ENCODE measurements at places on chromosomes 4 and X.

DNA sequence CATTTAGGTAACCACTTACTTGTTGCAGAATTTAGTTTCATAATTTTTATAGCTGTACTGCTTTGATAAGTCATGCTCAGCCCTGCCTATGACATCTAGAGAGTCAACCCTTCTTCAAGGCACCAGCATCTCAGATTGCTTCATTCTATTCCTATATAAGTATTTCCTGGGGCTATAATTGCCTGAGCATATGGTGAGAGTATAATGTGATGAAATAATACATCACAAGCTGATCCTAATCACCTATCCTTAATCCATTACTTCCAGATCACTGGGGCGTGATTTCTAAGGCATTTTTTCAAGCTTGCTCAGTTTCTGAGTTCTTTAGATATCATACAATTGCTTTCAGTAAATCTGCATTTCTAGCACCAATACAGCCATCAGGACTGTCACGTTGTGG is 200.0 kb upstream of the NPY2R start:
- no peak for DNase-seq

GRCh38 chr4:1247864-1248244 is 1.1 kb downstream of the CTBP1 start:
- DNase-seq = no peak

DNA sequence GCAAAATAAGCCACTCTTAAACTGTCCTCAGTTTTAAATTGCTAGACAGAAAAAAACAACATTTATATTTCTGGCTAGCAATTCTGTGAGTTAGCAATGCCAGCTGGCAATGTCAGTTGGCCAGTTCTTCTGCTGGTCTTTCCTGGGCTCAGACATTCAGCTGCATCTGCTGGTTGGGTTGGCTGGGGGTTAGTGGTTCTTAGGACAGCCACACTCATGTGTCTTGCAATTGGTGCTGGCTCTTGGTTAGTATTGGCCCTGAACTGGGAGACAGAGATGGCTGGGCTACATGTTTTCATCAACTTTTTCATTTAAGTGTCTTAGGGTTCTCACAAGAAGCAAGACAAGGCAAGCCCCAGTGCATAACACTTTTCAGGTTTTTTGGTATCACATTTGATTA is 48.0 kb upstream of the PDLIM5 start:
- DNase-seq = no peak

DNA sequence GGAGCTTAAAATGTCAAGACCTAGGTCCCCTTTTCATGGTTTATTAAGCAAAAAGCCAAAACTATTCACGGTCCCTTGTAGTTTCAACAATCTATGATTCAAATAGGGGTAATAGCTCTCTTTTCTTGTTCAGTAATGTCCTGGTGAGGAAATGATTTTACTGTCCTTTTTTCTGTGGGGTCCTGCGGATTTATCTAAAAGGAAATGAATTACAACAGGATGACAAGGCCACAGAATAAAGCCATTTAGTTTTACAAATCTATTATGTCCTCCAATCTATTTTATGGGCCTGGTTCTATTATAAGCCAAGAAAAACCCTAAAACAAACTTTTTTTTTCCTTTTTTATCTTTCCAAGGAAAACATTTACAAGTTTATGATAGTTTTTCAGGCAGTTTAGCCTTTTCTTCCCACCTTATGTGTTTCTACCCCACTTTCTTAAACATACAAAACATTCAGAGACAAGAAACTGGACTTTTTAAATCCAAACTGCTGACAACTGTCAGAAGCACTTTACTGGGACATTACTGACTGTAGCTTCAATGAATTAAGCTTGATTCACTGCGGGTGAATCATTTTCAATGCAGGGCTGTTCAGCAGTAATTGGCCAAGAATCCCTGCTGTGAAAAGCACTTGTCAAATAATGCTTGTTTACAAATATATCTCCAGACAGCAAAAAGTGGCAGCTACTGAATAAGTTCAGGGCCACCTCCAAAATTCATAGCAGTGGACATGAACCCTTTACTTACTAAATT is 4.3 kb downstream of the EPHA5 start:
- DNase-seq = no peak

DNA sequence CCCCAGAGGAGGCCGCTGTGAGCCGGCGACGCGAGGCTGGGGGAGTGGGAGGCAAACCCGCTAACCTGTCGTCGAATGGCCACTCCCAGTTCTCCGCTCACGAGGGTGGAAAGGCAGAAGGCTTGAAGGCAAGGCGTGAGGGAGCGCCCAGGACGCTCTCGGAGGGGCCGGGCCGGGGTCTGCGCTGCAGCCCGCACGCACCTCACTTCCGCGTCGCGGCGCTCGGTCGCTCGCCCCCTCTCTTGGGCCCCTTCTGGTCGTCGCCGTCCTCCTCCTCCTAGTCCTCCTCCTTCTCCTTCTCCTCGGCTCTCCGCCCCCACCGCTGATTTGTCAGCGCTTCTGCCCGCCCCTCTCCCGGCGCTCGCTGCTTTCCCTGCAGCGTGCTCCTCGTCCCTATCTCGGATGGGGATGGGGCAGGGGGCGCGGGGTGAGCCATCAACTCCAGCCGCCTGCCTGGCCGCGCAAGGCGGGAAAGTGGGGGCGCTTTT is at the start of gene SNCA:
TSS of gene SNCA (minus strand) at position 265 of the 488 bp plus-strand sequence. CDS start 1,494 bp downstream, outside the sequence.
- no peak for DNase-seq

- no peak for DNase-seq
Measured at GRCh38 chrX:123167621-123168020, 16.5 kb upstream of the GRIA3 start.

DNA sequence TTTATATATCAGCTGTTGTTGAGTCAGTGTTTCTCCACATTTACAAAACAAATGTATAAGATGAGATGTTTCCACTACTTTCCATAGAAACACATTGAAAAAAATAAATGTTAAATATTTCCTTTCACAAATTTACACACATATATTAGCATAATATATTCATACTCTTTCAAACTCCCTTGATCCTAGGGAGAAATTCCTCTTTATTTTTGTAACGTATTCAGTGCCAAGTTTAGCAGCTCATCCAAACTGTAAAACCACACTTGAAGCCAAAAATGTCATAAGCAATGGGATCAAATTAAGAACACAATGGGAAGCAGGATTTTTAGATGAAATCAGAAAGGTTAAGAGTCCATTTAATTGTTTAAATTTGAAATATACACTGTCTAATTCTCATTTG is 381.1 kb upstream of the MAD2L1 start:
- no peak for DNase-seq

GRCh38 chr4:145954924-145955339 is 16.3 kb upstream of the ZNF827 start:
- no peak for DNase-seq

GRCh38 chr4:1871471-1872021 is 353 bp downstream of the NSD2 start:
- no peak for DNase-seq

Data from activated T-helper 1 cell treated with Interleukin-2 at 50 U/mL for 16 hours (primary cell).